NCI-H187 (cell line): ENCODE measurements at places on chromosomes 11 and 22.
A peak's percentile ranks its signal among the peaks of the same experiment; 100 is the strongest.

DNA sequence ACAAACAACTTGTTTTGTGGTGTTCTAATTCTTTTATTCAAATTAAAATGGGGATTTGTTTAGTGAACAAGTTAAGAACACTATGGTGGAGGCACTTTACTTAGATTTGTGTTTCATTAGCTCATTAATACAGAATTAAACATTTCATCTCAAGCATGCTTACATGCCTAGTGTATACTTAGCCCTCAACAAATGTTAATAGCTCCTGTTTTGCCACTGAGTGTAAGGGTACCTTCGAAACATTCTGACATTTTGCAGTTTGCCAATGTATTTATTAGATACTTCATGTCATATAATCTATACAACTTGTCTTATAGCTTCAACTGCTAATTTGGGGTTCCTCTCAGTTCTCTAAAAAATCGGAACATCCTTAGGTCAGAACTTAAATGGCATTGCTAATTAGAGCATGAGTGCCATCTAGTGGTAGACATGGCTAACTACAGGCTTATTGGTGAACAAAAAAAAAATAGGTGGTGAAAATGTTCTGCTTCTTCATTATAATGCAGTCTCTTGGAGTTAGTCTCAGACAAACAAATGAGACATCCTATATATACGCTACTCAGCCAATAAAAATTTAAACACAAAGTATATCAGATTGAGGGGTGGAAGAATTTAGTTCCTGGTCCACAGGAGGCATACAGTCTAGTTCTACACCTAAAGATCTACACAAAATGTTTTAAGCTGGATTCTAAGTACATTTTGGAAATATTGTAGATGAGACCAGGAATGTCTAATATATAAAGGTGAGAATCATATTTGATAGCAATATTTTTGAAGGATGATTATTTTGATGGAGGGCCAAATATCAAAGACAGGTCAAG lies 4.9 kb upstream of the CNTN5 start:
- DNase-seq = no peak

- DNase-seq = no peak
Measured at GRCh38 chr11:27294654-27295053, 68.4 kb downstream of the CCDC34 start.

GRCh38 chr11:2517386-2518064 lies 72.7 kb downstream of the KCNQ1 start:
- DNase-seq = no peak

DNA sequence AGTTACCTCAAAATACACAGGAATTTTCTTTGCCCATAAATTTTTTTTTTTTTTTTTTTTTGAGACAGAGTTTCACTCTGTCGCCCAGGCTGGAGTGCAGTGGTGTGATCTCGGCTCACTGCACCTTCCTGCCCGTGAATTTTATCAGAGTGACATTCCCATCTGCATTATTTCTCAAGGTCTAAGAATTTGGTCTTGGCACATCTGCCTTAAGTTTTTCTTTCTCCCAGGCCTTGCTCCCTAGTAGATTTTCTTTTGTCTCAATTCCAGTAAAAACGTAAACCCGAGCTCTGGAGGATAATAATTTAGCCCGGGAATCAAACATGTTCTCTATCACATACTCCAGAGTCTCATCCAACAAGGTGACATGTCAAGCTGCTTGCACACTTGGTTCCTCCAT lies 12.4 kb downstream of the TRIM6 start:
- no peak for DNase-seq

- DNase-seq = peak; percentile 96
Measured at GRCh38 chr22:36387959-36388726, at the start of gene MYH9. Gene MYH9, minus strand, starts transcription at chr22:36387967. Its CDS starts 38,731 bp downstream, at chr22:36349236.

- peak; percentile 14 for DNase-seq
Measured at GRCh38 chr22:32473388-32473952, 1.1 kb upstream of the FBXO7 start.

- DNase-seq = no peak
Measured at GRCh38 chr11:5546457-5546856, 1.9 kb downstream of the OR52H1 start.

GRCh38 chr11:85348945-85349344 lies 278.2 kb downstream of the DLG2 start:
- no peak for DNase-seq

- no peak for DNase-seq
Measured at GRCh38 chr11:8392166-8392565, 128.5 kb upstream of the LMO1 start.
